ENCODE measurements at places on chromosomes 11 and 22. TPM values are rescaled to one million over a fixed set of nuclear protein-coding genes. Genes with fewer than 3 reads are reported as not detected.

DNA sequence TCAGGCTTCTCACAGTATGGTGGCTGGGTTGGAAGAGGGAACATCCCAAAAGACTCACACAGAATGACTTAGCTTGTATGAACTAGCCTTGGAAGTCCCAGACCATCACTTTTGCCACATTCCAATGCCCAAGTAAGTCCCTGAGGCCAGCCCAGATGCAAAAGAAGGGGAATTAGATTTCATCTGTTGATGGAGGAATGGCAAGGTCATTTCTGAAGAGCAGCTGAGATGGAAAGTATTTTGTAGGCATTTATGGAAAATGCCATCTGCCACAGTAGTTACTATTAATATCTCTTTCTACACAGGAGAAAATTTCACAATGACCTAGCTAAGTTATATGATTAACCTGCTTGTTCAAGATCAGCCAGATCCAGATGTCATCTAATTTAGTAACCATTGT is 58.8 kb downstream of the ENDOD1 start:
- DNase-seq, result no peak

DNA sequence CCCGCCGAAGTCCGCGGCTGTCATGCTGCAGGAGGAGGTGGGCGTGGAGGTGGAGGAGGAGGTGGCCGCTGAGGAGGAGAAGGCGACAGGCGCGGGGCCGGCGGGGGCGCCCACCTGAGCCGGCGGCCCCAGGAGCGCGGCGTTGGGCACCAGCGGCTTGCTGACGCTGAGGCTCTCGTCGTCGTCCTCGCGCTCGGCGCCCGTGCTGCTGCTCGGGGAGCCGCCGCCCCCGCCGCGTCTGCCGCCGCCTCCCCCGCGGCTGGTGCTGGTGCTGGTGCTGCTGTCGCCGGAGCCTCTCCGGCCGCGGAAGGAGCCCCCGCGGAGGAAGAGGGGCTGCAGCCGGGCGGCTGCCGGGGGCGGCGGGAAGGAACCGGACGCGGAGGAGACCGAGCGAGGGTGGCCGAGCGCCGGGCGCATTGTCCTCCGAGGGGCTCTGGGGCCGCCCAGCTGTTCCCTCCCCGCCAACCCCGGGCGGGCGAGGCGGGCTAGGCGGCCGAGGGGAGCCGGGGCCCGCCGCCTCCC is 388 bp downstream of the TMEM121B start:
- no peak for DNase-seq

GRCh38 chr22:24768537-24769374 is 5.8 kb downstream of the PIWIL3 start:
- DNase-seq, result peak; percentile 61

DNA sequence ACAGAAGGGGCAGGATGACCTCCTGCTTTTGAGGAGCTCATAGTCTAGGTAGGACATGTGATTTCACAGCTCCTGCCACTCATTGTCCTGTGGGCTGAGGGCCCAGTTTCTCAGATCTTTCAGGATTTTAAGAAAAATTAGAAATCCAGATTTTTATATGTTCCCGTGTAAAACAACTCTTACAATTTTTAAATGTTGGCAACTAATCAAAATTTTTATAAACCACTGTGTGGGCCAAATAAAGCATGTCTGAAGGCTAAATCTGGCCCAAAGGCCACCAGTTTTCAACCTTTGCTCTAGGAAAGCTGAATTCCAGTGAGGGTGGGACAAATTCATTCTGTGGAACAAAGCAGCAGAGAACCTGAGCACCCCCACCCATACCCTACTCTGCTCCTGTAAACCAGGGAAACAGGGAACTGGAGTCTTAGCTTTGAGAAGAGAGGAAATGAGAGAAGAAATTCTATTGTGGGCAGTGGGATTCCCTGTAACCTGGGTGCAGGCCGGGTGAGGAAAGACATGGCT is 20.6 kb downstream of the LRRC32 start:
- DNase-seq, result no peak

GRCh38 chr11:125603207-125603606 is 10.6 kb downstream of the STT3A start:
- no peak for DNase-seq

- no peak for DNase-seq
These were observed 38.8 kb upstream of the POU2AF1 start for GRCh38 chr11:111417766-111418435.

DNA sequence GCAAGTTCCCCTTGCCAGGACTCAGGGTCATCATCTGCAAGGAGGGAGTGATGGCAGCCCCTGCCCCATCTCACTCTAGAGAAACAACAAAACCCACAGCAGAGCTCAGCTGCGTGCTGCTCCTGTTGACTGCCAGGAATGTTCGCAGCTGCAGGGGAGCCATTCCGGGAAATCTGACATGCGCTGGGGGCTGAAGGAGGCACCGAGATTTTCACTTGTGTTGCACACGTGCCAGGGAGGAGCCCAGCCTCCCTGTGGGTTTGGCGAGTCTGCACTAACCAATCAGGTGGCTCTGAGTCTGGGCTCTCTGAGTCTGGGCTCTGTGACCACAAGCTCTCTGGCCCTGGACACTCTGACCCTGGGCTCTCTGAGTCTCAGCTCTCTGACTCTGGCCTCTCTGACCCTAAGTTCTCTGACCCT is 10.5 kb downstream of the FGF3 start:
- no peak for DNase-seq

DNA sequence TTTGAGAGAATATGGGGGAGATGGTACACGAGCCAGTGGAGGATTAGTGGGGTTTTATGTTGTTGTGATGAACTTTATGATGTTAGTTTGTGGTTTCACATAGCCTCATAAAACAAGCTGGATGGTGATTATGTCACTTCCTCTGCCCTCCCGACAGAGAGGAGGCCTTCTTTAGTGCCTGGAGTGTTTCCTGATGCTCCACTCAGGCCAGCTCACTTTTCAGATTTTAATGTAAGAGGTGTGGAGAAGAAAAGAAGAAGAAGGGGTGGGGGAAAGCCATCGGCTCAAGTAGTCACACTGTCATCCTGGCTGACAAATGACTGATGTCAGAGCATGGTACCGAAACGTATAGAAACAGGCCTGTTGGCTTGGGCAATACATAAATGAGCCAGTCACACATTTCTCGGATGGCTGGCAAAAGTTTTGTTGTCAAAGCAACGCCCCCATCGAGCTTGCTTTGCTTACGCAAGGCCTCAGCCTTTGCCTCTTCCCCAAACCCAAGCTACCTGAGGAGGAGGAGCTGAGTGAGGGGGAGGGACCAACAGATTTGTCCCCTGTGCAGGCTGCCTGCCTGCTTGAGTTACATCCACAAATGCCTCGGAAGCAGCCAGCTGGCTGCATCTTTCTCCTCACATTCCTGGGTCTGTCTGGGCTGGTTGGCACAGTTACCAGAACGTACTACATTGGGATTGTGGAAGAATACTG is at the start of gene HEPHL1:
TSS of gene HEPHL1 (plus strand) at position 578 of the 705 bp plus-strand sequence. CDS start at position 593, 15 bp downstream.
- DNase-seq, result no peak

- peak; percentile 55 for DNase-seq
These were observed 18.2 kb downstream of the ADM start for GRCh38 chr11:10322830-10323792.

- DNase-seq, result no peak
These were observed 284.0 kb downstream of the LRRC4C start for GRCh38 chr11:41175304-41175972.

DNA sequence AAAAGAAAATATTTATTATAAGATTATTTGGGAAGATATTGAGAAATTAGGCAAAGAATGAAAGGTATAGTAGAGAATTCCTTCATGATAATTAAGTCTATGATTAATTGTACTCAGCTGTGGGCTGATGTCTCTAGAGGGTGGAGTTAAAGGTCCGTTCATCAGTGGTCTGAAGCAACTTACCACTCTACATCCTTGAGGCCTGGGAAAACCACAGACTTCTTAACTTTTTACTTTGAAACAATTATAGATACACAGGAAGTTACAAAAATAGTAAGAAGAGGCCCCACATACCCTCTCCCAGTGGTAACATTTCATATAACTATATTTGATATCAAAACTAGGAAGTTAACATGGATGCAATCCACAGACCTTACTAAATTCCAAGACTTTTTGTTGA is 167.0 kb upstream of the NECTIN1 start:
- DNase-seq, result no peak

DNA sequence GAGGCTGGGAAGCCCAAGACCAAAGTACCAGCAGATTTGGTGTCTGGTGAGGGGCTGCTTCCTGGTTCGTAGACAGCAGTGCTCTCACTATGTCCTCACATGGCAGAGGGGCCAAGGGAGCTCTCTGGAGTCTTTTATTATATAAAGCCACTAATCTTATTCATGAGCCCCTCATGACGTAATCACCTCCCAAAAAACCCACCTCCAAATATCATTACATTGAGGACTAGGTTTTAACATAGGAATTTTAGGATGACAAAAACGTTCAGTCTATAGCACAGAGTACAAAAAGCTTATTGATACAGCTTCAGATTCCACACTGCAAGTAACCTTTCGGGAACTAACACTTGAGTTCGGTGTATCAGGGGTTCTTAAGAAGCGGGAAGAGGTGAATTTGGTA is 4.1 kb upstream of the MS4A18 start:
- no peak for DNase-seq

DNA sequence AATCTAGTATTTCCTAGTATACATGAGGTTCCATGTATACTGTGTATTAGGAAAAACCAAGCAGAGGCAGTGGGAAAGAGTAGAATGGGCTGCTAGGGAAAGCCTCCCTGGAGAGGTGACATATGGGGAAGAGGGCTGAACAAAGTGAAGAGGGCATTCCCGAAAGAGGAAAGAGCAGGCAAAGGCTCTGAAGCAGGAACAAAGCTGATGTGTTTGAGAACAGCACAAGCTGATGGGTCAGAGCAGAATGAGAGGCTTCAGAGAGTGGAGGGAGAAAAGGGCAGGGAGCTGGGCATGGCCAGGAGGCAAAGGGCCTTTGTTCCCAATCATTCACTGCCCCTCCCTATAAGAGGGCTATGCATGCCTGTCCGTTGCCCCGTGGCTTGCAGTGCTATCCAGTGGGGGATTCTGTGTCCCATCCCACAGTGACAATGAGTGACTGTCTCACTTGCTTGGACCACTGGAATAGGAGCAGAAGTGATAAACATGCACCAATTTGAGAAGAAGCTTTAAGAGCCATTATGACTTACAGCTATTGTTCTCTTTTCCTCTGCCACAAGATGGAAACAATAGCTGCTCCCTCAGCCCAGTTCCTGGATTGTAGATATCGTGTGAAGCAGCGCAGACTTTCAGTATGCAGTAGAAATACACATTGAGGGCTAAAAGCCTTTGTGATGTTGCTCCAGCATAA is 39.6 kb downstream of the GALNT18 start:
- no peak for DNase-seq

DNA sequence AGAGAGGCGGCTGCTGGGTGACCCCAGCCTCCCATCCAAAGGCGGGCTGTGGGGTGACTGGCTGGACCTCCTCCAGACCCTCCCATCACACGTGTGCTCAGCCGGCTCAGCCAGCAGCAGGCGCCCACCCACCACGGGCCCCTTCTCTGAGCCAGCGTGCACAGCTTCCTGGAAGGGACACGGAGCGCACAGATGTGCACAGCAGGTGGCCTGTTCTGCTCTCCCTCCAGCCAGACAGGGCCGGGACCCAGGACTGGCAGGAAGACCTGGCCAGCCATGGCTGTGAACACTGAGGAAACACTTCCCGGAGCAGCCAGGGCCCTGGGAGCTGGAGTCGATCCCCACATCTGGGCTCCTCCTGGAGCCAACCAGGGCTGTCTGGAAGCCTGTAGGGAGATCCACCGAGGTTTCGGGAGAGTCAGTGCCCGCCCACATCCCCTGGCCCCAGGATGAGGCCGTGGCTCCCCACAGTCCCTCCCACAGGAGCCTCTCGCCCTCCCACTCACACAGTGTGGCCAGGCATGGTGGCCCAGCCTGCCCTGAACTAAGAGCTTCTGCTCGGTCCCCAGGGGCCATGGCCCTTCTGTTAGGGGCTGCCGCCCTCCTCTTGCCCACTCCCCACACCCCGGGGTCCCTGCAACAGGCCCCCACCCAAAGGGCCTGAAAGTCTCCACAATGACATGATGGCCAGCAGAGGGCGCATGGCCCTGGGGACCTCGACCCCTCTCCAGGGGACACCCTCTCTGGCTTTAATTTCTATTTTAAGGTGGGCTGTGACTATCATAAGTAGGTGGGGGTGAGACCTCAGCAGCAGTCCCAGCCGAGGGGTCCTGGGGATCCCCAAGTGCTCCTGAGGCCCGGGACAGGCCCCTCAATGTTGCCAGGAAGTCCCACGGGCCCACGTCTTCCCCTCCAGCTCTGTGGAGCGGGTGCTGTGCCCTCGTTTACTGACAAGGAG is 90.6 kb upstream of the FGF3 start:
- DNase-seq, result no peak

DNA sequence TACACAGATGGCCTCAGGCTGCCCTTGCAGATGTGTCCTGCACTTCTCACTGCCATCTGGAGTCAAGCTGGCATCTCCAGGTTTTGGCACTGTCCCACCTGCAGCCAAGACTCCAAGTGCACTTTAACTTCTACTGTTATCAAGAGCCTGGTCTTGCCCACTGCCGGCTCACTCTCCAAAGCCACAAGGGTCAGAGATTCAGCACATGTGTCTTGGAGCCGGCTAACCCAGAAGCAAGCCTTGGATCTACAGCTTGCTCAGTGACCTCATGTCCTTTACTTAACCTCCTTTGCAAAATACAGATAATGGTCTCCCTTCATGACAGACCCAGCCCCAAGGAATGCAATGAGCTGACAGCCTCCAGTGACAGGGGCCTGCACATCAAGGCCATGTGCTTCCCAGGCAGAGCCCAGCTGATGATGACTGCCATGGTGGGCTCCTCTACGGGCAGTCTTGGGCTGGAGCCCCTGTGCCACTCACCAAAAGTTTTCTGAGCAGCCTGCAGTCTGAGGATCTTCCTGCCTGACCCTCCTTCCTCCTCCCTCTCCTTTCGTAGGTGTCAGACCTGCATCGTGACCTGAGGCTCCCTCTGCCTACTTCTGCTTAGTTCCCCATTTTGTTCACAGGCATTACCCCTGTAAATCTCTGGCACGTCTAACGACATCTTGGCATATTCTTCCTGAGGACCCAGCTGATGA is 9.0 kb downstream of the TP53AIP1 start:
- no peak for DNase-seq

- peak; percentile 5 for DNase-seq
These were observed 62.4 kb downstream of the BRD1 start for GRCh38 chr22:49765091-49765771.

GRCh38 chr11:33616552-33616951 is 84.1 kb downstream of the C11orf91 start:
- no peak for DNase-seq

Gene TNNT3
- total RNA-seq, result 3.7 TPM

Gene BATF2
- not detected for total RNA-seq

Gene CBX7
- 16.0 TPM for total RNA-seq

Gene P4HA3
- total RNA-seq, result not detected

Gene WBP2NL
- total RNA-seq, result 1.5 TPM

Gene BRSK2
- total RNA-seq, result not detected

Gene CD248
- total RNA-seq, result 2.5 TPM

Gene MUC15
- total RNA-seq, result not detected

Gene OR8A1
- total RNA-seq, result not detected

Measured in activated CD4-positive, alpha-beta T cell treated with anti-CD3 and anti-CD28 coated beads, Interleukin-2, amount 10 ng/mL, durations not matched to agents 7 days and 5 days (primary cell).